ENCODE measurements at places on chromosomes 16 and 17.

- DNase-seq, result no peak
Observed at GRCh38 chr16:30005341-30006094, 5.3 kb downstream of the DOC2A start.

GRCh38 chr16:81995651-81996050 is 15.6 kb downstream of the SDR42E1 start:
- no peak for DNase-seq

DNA sequence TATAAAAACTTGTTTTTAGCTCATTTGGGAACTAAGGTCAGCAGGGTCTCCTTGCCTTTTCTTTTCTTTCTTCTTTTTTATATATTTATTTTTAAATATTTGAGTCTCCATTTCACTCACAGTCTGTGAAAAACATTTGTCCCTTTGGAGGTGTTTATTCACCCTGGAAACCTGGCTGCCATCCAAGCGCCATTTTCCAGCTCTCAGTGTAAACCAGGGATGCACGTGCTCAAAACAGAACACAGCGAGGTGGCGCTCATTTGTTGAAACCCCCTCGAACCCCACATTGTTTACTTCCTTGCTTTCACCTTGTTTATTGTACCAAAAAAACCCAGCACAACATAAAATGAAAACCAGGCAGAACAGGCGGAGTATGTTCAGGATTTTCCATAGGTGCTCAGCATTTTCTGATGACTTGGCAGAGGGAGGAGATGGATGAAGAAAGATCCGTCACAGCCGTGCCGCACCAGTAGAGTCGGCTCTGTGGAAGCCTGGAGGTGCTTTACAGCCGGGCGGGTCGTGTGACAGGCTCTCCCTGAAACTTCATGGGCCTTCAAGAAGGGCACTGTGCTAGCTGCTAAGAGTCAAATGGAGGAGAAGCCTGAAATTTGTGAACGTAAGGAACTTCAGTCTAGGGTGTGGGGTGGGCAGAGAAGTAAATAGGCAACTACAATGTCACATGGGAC is 284.4 kb downstream of the FOXL1 start:
- DNase-seq, result no peak

GRCh38 chr17:55303701-55304145 is 39.0 kb downstream of the HLF start:
- DNase-seq, result no peak

DNA sequence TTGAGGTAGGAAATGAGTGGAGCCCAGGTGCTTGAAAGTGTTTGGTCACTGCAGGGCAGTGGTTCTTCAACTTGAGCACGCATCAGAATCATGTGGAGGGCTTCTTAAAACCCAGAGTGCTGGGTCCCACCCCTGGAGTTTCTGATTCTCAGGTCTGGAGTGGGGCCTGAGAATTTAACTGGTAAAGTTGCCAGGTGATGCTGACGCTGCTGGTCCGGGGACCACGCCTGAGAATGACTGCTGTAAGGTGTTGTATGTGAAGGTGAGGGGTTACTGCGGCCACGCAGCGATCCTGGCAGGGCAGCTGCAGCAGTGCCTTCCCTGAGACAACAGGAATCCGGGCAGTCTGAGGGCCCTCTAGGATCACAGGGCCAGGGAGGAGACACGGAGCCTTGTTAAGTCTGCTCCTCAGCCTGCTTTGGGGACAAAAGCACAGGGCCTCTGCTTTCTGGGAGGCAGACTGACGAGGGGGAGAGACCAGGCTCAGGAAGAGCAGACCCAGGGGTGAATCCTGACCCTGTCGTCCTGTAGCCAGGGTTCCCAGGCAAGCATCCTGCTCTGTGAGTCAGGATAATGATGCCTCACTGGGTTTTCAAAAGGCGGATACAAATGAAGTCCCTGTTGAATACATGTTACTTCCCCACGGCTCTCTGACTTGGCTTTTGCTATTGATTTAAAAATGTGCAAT is 16.2 kb downstream of the CCDC42 start:
- no peak for DNase-seq

DNA sequence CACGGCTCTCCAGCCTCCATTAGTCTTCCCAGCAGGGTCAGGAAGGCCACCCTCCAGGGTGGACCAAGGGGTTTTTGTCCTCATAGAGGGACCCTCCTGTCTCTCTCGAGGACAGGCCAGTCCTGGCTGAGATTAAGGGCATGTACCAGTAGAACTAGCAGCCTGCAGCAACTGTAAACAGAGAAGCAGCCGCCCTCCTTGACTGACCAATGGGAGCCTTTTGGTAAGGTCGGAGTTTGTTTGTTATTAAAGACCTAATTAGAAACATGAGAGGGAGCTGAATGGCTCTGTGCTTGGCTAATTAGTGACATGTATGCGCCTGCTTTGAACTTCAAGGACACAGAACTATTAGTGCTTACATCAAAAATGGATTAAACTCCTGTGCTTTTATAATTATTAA is 80.0 kb downstream of the CCDC182 start:
- peak; percentile 55 for DNase-seq

DNA sequence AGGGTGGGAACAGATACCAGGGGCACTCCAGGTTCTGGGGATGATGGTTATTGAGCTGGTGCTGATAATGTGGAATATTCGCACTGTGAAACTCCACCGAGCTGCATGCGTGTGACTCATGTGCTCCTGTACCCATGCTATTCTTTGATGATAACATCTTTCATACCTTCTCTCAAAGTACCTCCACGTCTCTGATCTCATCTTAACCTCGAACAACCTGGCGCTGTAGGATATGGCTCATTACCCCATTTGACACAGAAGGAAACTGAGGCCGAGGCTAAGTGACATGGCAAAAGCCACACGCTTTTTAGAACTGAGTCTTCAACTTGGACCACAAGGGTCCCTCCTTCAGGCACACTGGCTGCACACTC is 30.2 kb upstream of the MRPS23 start:
- no peak for DNase-seq

- DNase-seq, result no peak
Observed at GRCh38 chr16:51701025-51701424, 550.0 kb upstream of the SALL1 start.

DNA sequence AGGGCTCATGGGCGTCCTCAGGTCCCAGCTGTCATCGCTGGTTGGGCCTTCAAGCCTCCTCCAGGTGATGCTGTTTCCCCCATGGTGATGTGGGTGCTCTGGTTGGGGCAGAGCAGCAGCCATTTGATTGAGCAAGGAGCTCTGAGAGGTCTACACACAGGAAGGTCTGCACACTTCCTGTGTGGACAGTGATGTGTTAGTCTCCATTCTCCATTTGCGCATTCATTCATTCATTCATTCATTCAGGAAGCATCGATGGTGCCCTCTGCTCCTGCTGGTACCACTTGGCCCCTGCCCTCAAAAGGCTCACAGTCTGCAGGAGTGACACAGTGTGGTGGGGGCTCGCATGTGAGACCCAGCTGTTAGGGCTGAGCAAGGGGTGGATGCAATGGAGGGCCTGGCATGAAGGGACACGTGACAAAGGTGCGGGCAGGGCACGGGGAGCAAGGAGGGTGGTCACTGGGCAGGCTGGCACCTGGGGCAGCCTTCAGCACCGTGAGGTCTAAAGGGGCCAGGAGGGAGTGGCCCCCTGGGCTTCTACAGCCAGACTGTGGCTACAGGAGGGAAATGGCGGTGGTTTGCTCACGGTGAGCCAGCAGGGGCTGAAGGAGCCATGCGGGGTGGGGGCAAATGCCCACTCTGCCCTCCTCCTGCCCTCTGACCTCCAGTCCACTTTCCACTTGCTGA is 1.5 kb downstream of the ADGRG3 start:
- DNase-seq, result no peak

DNA sequence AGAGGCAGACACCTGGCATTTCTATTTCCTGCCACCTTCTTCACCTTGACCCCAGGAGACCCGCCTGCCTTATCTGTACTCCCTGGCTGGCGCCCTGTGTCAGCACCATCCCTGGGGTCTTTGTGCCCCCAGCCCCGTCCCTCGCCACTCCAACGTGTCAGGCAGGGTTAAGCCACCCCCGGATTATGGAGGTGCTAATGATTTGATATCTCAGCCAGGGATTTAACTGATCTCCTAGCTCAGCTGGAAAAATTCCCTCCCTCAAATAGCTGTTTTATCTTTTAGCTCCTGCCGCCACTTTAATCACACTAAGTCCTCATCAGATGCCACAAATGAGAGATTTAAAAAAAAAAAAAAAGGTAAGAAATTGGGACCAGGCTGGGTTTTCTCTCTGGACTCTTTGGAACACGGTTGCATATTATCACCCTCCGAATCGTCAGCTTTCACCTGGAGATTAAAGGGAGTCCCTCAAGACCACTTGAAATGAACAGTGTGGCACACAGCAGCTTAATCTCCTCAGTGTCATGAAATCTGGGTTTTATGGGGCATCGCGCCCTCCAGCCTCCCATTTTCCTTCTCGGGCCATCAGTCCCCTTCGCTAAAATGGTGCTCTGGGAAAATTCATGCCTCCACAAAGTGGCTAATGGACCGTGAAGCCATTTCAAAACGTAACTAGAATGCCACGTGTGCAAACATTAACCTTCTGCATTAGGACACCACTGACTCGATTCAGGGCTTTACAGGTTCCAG is 26.2 kb upstream of the WFDC1 start:
- no peak for DNase-seq

DNA sequence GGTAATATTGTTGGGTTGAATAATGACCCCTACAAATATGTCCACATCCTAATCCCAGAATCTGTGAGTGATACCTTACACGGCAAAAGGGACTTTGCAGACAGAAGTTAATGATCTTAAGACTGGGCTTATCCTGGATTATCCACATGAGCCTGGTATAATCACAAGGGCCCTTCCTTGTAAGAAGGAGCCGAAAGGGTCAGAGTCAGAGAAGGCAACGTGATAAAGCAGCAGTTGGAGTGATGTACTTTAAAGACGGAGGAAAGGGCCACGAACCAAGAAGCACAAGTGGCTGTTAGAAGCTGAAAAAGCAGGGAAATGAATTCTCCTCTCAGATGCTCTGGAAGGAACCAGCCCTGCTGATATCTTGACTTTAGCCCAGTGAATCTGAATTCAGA is 137.8 kb downstream of the UTP18 start:
- no peak for DNase-seq

GRCh38 chr16:72085002-72085401 is 8.4 kb downstream of the TXNL4B start:
- no peak for DNase-seq

DNA sequence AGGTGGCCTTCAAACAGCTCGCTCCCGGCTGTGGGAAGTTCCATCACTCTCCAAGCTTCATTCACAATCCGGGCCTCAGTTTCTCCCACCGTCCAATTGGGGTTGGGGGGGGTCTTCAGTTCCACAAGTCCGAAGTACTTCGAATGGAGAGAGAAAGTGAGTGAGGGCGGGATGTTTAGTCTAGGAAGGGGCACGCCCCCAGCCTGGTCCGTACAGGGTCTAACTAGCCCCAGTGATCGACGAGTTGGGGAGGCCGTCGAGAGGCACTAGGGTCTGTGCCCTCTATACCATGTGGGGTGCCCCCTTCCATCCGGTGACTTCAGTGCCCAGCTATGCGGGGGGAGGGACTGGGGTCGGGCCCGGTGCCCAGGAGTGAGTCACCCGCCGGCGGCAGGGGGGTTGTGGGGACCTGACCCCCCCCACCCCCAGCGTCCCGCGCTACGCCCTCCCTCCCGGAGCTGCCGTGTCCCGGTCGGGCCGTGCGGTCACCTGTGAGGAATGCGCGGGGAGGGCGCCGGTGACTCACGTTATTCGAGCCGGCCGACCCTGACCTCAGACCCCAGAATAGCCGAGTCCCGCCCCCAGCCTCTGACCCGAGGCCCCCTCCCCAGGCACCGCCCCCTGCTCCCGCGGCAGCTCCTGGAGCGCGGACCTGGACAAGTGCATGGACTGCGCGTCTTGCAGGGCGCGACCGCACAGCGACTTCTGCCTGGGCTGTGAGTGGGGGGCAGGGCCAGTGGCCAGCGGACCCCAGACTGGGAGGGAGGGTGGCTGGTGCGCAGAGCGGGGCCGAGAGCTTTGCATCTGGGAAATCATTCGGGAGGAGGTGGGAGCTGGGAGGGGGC is 658 bp downstream of the TNFRSF12A start:
- no peak for DNase-seq

- DNase-seq, result no peak
Observed at GRCh38 chr17:37461668-37462067, 28.0 kb upstream of the DUSP14 start.

GRCh38 chr17:56481659-56482058 is 111.8 kb upstream of the NOG start:
- DNase-seq, result no peak

DNA sequence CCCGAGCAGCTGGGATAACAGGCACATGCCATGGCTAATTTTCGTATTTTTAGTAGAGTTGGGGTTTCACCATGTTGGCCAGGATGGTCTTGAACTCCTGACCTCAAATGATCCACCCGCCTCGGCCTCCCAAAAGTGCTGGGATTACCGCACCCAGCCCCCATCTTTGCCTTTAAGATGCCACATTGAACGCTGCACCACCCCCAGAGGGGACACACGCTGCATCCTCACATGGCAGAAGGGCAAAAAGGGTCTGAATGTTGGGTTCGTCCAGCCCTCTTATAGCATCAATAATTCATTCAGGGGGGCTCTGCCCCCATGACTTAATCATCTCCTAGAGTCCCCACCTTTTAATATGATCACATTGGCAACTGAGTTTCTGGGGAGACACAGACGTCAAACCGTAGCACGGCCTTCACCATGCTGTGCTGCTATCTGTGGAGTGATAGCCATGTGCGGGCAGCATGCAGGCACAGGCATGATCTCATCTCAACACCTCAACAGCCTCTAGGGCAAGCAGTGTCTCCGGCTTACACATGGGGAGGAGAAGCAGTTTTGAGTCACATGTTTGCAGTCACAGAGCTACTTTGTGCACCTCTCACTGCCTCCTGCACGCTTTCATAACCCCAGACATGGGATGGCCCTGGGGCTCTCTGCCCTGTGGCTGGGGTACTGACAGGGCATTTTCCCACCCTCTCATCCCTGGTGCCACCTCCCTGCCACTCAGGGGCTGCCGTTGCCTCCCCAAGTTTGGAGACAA is 30.0 kb downstream of the IL21R start:
- DNase-seq, result no peak

DNA sequence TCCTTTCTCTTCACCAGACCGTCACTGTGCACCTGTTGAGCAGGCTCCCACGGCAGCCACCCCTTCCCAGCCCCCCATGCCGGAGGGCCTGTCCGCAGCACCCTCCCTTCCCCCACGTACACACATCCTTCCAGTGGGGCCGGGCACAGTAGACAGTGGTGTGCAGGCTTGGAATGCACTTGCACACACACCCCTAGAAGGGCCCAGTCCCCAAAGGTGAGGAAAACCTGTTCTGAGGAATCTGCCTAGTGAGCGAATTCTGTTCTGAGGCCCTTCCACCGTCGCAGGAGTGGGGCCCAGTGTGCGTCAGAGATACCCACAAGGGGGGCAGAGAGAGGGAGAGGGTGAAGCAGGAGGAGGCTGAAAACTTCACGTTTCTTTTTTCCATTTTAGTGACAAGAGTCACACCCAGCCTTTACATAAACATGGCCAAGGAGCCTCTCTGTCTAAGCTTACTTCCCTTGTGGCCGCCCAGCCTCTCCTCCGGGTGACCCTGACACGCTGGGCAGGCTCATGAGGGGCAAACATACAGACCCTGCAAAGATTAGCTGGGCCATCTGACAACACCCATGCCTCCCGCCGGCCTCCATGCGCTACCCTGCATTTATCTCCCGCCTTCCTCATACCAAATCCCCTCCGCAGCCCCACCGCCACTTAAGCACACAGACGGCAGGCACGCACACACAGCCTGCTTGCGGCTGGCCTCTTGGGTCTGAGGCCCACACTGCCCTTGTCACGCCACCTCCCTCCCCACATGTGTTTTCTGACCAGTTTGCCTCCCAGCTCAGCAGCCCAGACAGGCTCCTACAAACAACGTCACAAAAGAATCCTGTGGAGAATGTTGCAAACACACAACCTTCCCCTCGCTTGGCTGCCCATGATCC is 1.8 kb downstream of the ZBTB4 start:
- no peak for DNase-seq

Data from NCI-H774 (cell line).